Suprapubic skin (tissue), 4 donors: ENCODE measurements at places on chromosomes 11 and 22. TPM values are rescaled to one million over a fixed set of nuclear protein-coding genes. Genes with fewer than 3 reads are reported as not detected.

The VPREB1 gene
- total RNA-seq: not detected

The OR56A3 gene
- not detected for total RNA-seq

The ASCL2 gene
- 11.4 TPM for total RNA-seq

The DGCR6 gene
- 11.2 TPM for total RNA-seq

The SCT gene
- total RNA-seq: not detected

The TIRAP gene
- 11.1 TPM for total RNA-seq

The HTR3A gene
- 0.68 TPM for total RNA-seq

The NTM gene
- total RNA-seq: 19.1 TPM

The CLMP gene
- 21.7 TPM for total RNA-seq

The OR10G7 gene
- not detected for total RNA-seq

The SDHAF2 gene
- 44.5 TPM for total RNA-seq

The KRTAP5-9 gene
- total RNA-seq: 1.4 TPM

The ZNF215 gene
- total RNA-seq: 0.36 TPM

The OR51B4 gene
- not detected for total RNA-seq

The EHF gene
- total RNA-seq: 117 TPM

The FXYD6 gene
- total RNA-seq: 10.6 TPM

The PGA5 gene
- not detected for total RNA-seq

The ART1 gene
- not detected for total RNA-seq

The SCGB2A2 gene
- total RNA-seq: 2,018 TPM

The RAG1 gene
- total RNA-seq: 0.36 TPM

The SLC37A4 gene
- total RNA-seq: 19.7 TPM

The SLC5A4 gene
- not detected for total RNA-seq

The FADS2 gene
- total RNA-seq: 130 TPM

The WNT11 gene
- 7.8 TPM for total RNA-seq

The PSMC3 gene
- 52.5 TPM for total RNA-seq

The ATF4 gene
- 285 TPM for total RNA-seq

The SH3BP1 gene
- total RNA-seq: 57.1 TPM

The ZP1 gene
- total RNA-seq: 5.5 TPM

The SLC17A6 gene
- total RNA-seq: not detected

The GGA1 gene
- total RNA-seq: 124 TPM

The GGT5 gene
- 38.8 TPM for total RNA-seq

The IL18 gene
- total RNA-seq: 200 TPM

The SLC22A12 gene
- not detected for total RNA-seq

The SLC22A25 gene
- total RNA-seq: not detected

The GAL3ST1 gene
- total RNA-seq: 1.2 TPM

The SOX10 gene
- 18.6 TPM for total RNA-seq

The GAS2 gene
- 1.2 TPM for total RNA-seq

The USH1C gene
- not detected for total RNA-seq

The MUC5B gene
- total RNA-seq: 0.10 TPM

The TEX12 gene
- total RNA-seq: not detected

The TSPAN18 gene
- 2.8 TPM for total RNA-seq

The SAA2 gene
- 15.0 TPM for total RNA-seq

The MRGPRG gene
- total RNA-seq: not detected
